ENCODE measurements at places on chromosomes 3 and 15.

DNA sequence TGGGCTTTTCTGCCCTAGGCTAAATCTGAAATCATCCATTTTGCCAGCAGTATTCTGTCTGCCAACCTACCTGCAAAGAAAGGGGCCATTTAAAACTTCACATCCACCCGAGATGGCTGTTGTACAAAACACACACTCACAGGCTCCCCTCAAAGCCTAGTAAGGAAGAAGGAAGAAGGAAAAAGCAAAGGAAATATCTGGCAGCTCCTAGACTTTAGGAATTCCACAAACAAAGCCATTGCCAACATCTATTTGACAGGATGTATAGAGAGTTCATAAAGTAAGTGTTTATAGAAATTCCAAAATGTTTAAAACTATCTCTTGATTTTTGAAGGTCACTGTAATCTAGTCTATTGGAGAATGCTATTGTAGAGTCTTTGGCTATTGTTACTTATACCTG lies 91.9 kb upstream of the THBS1 start:
- H3K27ac ChIP-seq: no peak overlapping the region
- no peaks in the 10 kb centered on the region for H3K27me3 ChIP-seq
- no peak overlapping the region for H3K4me3 ChIP-seq
- no peaks in the 10 kb centered on the region for H3K4me1 ChIP-seq

GRCh38 chr3:98646680-98647079 lies 53.3 kb upstream of the CPOX start:
- H3K27ac ChIP-seq: no peak overlapping the region
- H3K36me3 ChIP-seq: no peaks in the 10 kb centered on the region
- H3K27me3 ChIP-seq: 0 out of 2 replicates have a peak, but pooled peaks cover 3% of the 10 kb centered on the region
- H3K4me3 ChIP-seq: no peak overlapping the region
- no peaks in the 10 kb centered on the region for H3K4me1 ChIP-seq

- no peaks in the 10 kb centered on the region for H3K36me3 ChIP-seq
- H3K27me3 ChIP-seq: no peaks in the 10 kb centered on the region
- no peak for DNase-seq
- no peak overlapping the region for H3K4me3 ChIP-seq
Measured at GRCh38 chr3:14646589-14647413, 4.8 kb upstream of the CCDC174 start.

- H3K36me3 ChIP-seq: no peaks in the 10 kb centered on the region
- H3K27ac ChIP-seq: no peak overlapping the region
- no peaks in the 10 kb centered on the region for H3K4me1 ChIP-seq
- no peaks in the 10 kb centered on the region for H3K27me3 ChIP-seq
Measured at GRCh38 chr3:29382409-29382808, 101.5 kb downstream of the RBMS3 start.

GRCh38 chr3:13115576-13115910 lies 42.3 kb upstream of the IQSEC1 start:
- no peaks in the 10 kb centered on the region for H3K27me3 ChIP-seq
- no peak for DNase-seq
- no peak overlapping the region for H3K27ac ChIP-seq
- H3K4me3 ChIP-seq: no peak overlapping the region
- H3K4me1 ChIP-seq: no peaks in the 10 kb centered on the region

- H3K4me1 ChIP-seq: no peaks in the 10 kb centered on the region
Measured at GRCh38 chr15:100038736-100039135, 303.0 kb downstream of the ADAMTS17 start.

GRCh38 chr3:192340031-192340430 lies 387.3 kb downstream of the FGF12 start:
- no peak for DNase-seq
- H3K4me1 ChIP-seq: no peaks in the 10 kb centered on the region
- H3K27me3 ChIP-seq: no peaks in the 10 kb centered on the region
- no peak overlapping the region for H3K4me3 ChIP-seq

- no peaks in the 10 kb centered on the region for H3K27me3 ChIP-seq
- DNase-seq: no peak
- no peak overlapping the region for H3K27ac ChIP-seq
Measured at GRCh38 chr3:174387736-174388135, 471.4 kb upstream of the NAALADL2 start.

DNA sequence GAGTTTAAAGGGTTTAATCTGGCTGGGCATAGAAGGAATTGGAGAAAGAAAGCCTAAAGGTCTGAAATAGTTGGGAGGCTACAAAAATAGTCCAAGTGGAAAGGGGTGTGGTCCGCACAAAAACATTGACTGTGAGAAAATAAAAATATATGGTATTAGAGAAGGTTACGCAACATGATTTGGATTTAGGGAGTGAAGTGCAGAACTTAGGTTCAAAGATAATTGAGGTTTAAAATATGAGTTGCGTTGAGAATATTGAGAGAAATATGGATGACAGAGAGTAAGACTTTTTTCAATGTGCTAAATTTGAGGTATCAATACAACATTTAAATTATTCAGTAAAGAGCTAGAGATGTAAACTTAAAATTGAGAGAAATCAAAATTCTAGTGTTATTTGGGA lies 15.4 kb upstream of the CMC1 start:
- H3K4me1 ChIP-seq: no peaks in the 10 kb centered on the region
- no peaks in the 10 kb centered on the region for H3K27me3 ChIP-seq
- DNase-seq: no peak
- H3K27ac ChIP-seq: no peak overlapping the region
- H3K4me3 ChIP-seq: no peak overlapping the region
- H3K36me3 ChIP-seq: no peaks in the 10 kb centered on the region

Measured in Karpas-422 (cell line).